SHP77 (cell line): ENCODE measurements at places on chromosomes 7 and 10.

DNA sequence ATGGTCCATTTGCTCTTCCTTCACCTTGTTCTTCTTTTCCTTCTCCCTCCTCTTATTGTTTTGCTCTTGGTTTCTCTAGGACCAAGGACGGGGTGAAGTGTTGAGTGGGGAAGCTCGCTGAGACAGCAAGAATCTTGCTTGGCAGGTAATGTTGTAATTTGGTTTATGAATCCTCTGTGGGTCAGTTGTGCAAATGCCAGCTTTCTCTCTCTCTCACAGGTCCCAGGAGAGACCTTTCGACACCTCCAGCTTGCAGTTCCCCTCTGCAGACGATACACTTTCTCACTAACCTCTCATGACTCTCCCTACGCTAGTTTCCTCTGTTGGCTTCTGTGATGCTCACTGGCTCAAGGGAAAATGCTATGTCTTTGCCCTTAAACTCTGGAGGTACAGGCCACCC lies 77.0 kb downstream of the FRMD4A start:
- no peak for DNase-seq

DNA sequence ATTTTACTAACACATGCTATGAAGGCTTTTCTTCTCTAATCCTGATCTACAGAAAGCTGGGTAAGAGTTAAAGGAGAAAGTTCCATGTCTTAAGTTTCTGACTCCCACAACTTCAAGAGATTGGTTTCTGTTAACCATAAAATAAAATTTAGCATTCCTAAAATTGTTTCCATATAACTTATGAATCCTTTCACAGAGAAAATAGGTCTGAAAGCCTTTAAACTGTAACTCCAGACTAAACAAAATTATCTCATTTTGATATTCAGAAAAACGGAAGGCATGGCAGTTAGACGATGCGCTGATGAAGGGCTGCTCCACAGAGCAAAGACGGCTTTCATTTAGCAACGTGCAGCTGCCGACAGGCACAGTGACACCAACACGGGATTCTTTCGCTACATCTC lies 133.3 kb downstream of the SLC25A13 start:
- no peak for DNase-seq

DNA sequence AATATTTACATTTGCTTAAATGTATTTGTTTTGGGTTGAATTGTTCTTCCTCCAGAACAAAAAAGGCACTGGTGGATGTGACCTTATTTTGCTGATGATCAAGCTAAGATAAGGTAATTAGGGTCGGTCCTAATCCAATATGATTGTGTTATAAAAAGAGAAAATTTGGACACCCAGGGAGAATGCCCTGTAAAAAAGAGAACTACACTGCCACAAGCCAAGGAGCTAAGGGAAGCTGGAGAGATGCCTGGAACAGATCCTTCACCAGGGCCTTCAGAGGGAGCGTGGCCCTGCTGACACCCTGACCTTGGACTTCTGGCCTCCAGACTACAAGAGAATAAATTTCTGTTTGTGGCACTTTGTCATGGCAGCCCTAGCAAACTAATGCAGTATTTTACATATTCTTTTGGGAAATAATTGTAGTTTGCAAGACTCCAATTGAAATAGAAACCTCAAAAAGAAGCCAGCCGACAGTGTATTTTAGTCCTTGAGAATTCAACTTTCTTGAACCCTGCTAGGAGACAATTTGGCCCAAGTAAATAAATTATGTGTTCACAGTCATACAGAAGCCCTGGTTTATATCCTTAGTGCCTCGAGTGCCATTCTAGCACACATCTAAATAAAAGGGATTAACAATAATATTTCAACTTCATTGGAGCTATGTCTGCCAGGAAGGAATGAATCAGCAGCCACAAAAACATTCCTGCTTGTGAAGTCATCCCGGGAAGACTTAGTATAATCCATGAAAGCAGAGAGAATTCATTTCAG lies 164.6 kb downstream of the PKD1L1 start:
- no peak for DNase-seq

DNA sequence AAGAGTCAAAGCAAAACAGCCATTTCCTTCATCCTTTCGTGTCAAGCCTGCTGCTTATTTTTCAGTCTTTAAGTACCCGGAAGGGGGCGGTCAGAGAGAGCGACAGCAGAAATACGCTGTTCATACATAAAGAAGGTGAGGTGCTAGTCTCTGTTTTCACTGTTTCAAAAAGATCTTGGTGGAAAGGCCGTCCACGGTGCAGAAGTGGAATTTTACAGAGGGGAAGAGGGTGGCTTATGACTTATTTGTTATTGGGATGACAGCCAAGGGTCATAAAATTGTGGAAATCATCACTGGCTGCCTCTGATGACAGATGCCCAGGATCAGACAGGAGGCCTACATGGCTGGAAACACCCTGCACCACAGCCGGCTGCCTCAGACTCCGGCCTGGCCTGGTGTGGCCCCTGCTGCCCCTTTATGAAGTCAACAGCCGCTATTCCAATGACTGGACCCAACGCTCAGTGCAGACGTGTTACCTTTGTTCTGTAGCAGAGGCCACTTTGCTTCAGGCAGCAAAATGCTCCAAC lies 57.0 kb downstream of the HIPK2 start:
- peak; percentile 87 for DNase-seq

DNA sequence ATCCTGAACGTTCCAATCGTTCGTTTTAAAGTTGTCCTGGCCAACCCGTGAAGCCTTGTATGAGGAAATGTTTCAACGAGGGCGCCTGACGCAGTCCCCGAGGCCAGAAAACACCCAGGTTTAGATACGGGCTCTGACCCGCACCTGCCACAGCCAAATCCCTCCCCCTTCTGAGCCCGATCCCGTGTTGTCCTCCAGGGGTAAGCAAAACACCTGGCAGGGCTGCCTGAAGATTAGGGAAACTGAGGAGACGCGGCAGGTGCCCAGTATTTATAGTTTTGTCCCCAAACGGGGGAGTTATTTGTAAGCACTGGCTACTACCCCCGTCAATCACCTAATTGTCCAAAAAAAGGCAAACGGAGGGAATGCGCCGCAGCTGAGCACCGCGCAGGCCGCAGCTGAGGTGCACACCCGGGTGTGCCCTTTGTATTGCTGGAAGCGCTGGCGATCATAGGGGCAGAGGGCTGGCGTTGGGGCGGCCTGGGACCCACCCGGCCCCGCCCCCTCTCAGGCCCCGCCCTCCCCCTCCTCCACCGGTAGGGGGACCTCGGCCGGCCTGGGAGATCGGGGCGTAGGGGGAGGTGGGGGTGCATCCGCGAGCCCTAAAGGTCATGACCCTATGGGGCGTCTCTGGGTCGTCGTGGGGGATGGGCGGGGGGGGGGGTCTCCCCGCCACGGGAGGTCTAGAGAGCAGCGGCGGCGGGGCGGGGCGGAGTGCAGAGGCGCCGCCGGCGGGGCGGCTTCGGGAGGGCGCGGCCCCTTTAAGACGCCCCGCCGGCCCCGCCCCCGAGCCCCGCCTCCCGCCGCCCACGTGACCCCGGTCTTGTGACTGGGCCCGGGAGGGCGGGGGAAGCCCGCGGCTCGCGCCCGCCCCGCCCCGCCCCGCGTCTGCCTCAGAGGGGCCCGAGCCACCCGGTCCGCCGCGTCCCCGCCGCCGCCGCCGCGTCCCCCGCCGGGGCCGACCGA lies at the start of gene BRI3:
Gene BRI3 (plus strand): TSS at position 896 of the 966 bp plus-strand sequence. CDS start 110 bp downstream, outside the sequence.
- DNase-seq = peak; percentile 57

DNA sequence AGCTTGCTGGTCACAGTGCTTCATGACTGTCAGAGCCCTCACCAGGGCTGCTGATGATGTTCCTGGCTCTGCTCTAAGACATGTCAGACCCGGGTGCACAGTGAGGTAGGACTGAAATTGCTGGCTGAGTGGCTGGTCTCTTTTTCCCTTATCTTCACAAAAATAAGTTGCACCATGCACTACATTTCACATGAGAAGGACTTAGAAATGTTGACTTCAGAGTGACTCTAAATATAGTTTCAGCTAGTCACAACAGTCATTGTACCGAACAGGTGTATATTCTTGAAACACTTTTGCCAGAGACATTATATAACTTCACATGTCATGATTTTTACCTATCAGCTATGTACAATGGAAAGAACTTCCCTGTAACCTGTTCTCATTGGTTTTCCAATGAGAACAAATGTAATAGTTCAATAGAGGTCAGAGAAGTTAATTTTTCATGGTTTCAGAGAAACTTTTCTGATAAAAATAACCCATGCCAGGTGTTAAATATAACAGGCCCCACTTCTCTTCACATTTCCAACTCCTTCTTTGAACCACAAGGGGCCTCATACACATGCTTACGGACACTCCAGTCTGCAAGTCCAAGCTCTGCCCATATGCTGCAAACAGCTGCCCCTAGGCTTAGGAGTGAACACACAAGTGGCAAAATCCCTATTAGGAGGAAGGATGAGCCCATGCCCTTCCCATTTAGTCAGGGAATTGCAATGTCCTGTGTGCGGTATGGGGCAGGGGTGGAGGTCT lies 115.6 kb downstream of the CDK6 start:
- DNase-seq = no peak

- DNase-seq = no peak
Measured at GRCh38 chr7:157909370-157909769, 572.6 kb downstream of the DNAJB6 start.

DNA sequence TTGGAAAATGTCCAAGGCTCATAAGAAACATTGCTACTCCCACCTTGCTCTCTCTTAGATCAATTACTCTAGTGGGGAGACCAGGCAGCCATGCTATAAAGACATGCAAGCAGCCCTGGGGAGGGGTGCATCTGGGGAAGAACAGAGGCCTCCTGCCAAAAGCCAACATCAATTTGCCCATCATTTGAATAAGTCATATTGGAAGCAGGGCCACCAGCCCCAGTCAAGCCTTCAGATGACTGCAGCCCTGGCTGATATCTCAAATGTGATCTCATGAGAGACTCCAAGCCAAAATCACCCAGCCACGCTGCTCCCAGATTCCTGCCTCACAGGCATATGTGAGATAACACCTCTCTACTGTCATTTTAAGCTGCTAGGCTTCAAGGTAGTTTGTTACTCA lies 157.5 kb upstream of the PDE1C start:
- no peak for DNase-seq

- no peak for DNase-seq
Measured at GRCh38 chr10:127243490-127244272, 47.3 kb upstream of the INSYN2A start.

DNA sequence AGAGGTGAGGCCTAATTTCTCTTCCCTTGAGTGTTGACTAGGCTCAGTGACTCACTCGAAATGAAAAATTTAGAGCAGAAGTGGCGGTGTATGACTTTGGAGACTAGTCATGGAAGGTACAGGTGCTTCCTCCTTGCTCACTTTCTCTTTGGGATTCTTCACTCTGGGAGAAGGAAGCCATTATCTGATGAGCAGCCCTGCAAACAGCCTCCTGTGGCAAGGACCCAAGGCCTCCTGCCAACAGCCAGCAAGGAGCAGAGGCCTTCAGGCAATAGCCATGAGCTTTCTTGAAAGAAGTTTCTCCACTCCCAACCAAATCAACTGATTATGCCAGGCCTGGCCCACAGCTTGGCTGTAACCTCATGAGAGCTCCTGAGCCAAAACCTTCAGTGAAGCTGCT lies 369.6 kb upstream of the VWC2 start:
- DNase-seq = no peak

- DNase-seq = no peak
Measured at GRCh38 chr10:93245147-93245546, 171.5 kb downstream of the CYP26A1 start.

DNA sequence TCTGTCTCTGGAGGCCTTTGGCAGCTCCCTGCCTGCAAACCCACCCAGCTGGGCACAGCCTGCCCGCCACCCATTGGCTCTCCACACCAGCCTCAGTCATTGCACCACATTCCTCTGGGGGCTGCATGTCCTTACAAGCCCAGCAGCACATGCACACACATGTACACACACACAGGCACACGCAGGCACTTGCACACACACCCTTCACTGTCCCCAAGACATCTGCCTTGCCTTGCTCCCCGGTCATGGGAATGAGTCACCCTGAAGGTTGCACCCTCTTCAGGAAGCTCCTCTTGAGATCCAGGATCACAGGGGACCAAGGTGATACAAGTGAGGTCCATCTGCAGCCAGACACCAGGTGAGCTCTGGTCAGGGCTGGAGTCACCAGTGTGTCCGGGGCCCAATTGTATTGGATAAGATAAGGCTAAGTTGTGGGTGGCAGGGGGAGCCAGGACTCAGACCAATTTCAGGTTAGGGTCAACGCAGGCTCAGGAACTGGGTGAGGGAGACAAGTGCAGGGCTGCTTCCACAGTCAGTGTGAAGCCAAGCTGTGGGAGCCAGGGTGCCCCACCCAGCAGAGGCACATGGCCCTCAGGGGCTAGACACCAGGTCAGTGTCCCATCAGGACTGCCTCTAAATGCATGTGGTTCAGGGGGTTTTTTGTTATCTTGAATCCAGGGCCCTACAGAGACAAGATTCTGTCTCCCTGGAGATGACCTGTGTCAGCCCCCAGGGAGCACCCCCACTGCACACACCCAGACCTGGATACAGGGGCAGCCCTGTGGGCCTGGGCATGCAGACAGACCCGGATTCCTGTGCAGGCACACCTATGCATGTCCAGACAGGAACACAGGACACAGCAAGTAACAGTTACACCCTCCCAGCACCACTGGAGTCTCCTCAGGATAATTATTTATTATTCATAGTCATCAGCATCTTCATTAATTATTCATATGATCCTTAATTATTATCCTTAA lies 33.8 kb downstream of the KCNH2 start:
- DNase-seq = no peak

DNA sequence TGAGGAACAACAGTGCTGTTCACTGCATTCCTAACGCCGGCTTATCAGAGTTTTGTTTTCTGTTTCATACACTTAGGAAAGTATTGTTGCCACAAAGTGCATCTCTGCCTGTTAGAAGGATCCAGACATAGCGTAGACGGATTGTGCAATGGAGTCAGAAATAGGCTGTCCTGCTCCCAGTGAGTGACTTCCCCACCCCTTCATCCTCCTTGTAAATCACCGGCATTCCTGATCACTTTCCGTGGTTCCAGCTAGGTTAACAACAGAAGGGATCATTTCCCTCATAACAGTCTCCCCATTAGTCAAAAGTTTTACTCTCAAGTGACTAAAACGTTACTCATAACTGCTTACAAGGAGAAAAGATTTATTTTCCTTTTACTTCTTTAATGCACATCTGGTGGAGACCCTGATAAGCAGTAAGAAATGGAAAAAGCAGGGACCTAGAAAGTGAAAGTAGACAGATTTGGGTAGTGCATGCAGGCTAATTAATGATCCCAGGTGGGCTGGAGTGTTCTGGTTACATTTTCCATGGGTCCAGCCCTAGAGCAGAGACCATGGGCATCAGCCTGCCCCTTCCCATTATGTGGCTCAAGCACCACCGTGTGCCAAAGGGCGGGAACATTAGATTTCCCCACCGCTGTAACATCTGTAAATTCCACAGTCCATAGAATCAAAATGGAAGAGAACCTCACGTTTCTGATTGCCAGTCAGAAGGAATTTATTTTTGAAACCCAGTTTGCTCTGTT lies 395.1 kb upstream of the GALNT17 start:
- DNase-seq = no peak

DNA sequence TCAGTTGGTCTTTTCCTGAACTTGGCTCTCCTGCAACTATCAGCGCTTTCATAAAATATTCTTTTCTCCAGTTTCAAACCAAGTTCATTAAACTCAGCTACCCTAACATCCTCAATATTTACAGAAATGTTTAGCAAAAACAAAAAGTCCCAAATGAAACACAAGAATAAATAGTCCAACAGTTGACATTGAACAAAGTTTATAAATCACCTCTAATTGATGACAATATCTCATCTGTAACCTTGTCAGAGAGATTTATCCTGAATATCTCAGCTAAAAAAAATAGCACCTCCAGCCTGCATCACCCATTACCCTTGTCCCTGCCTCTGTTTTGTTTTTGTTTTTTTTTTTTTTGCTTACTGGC lies 76.1 kb downstream of the ANK3 start:
- DNase-seq = no peak

- DNase-seq = no peak
Measured at GRCh38 chr10:101959346-101959916, 96.5 kb downstream of the ARMH3 start.
